ENCODE measurements at places on chromosomes 3 and 15. TPM values are rescaled to one million over a fixed set of nuclear protein-coding genes. Genes with fewer than 3 reads are reported as not detected.
A peak's percentile ranks its signal among the peaks of the same experiment; 100 is the strongest.

The RHOV gene
- total RNA-seq = not detected

DNA sequence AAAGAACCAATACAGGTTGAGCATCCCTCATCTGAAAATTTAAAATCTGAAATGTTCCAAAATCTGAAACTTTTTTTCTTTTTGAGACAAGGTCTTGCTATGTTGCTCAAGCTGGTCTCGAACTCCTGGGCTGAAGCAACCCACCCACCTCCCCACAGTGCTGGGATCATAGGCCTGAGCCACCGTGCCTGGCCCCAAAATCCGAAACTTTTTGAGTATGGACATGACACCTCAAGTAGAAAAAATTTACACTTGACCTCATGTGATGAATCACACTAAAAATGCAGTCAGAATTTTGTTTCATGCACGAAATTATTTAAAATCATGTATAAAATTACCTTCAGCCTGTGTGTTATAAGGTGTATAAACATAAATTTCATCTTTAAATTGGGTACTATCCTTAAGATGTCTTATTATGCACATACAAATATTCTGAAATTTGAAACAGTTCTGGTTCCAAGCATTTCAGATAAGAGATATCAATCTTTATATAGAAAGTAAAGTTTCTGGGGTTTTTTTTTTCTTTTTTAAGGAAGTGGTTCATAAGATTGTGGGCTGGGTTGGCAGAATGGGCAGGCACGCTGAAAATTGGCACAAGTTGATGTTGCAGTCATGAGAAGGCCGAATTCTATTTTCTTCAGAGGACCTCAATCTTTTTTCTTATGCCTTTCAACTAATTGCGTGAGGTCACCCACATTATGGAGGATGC lies 72.5 kb downstream of the SPRED1 start:
- no peaks in the 10 kb centered on the region for H3K4me1 ChIP-seq
- peaks cover 3% of the 10 kb centered on the region for H3K36me3 ChIP-seq
- H3K27ac ChIP-seq = no peak overlapping the region
- no peak for DNase-seq
- no peaks in the 10 kb centered on the region for H3K27me3 ChIP-seq
- no peak overlapping the region for H3K4me3 ChIP-seq

DNA sequence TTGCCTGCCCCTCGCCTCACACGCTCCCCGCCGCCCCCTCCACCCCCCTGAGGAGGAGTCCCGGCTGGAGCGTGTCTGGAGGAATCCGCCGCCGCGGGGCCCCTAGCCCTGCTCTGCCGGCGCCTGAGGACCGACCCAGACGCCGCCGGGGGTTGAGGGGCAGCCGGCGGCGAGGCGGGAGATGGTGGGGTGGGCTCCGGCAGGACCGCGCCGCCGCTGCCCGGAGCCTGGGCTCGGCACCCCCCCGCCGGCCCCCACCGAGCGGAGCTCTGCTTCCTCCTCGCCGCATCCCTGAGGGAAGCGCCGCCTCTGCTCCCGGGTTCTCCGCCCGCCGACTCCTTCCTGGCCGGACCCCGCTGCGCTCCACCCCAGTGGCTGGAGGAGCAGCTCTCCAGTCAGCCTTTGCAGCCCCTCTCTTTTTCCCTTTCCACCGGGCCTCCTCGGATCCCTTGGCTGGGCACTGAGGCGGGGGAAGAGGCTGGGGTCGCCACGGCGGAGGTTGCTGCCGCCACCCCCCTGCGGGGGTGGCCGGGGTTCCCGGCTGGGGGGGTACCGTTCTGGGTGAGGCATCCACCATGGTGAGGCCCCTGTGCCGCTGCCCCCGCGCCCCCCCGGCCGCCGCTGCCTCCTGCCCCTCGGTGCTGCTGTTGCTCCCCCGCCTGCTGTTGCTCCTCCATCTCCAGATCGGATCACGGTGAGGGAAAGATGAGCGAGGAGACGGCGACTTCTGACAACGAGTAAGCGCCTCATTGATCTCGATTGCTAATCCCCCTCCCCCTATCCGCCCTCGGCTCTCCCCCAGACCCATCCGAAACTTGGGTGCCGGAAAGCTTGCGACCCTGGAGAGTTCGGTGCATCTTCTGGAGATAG lies at the start of gene SPRED1:
Gene SPRED1 (plus strand): TSS at position 356 of the 870 bp plus-strand sequence. CDS start 350 bp downstream, at position 706.
- peak within 1 kb of the TSS; percentile 96 for H3K27ac ChIP-seq
- no peaks in the 10 kb centered on the region for H3K36me3 ChIP-seq
- peak; percentile 90 for DNase-seq

The HYAL1 gene
- 111 TPM for total RNA-seq

The PROS1 gene
- total RNA-seq = 37.0 TPM

- H3K36me3 ChIP-seq = no peaks in the 10 kb centered on the region
- H3K4me1 ChIP-seq = no peaks in the 10 kb centered on the region
- no peak overlapping the region for H3K27ac ChIP-seq
- no peaks in the 10 kb centered on the region for H3K27me3 ChIP-seq
These were observed 115.6 kb upstream of the LMCD1 start for GRCh38 chr3:8385848-8386620.

DNA sequence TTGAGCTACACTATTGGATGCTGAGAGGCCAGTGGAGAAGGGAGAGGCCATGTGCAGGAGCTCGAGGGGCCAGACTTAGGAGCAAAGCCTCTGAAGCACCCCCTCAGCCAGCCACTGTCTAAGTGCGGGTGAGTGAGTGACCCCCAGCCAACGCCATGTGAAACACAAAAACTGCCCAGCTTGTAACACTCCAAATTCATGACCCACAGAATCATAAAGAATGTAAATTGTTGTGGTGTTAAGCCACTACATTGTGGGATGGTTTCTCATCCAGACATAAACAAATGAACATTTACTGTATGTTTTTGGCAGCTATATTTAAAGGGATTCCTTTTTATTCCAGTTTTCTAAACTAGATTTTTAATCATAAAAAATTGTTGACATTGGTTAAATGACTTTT lies 27.2 kb upstream of the TMEM158 start:
- no peaks in the 10 kb centered on the region for H3K27me3 ChIP-seq
- no peak overlapping the region for H3K27ac ChIP-seq
- DNase-seq = no peak
- no peaks in the 10 kb centered on the region for H3K4me1 ChIP-seq
- no peak overlapping the region for H3K4me3 ChIP-seq
- H3K36me3 ChIP-seq = no peaks in the 10 kb centered on the region

GRCh38 chr3:106728315-106729098 lies 648.7 kb upstream of the CCDC54 start:
- H3K27ac ChIP-seq = no peak overlapping the region
- no peak overlapping the region for H3K4me3 ChIP-seq
- no peaks in the 10 kb centered on the region for H3K36me3 ChIP-seq
- no peak for DNase-seq
- H3K4me1 ChIP-seq = no peaks in the 10 kb centered on the region
